ENCODE measurements at places on chromosomes 7 and 10.

GRCh38 chr7:43040461-43040860 lies 72.0 kb upstream of the HECW1 start:
- DNase-seq, result no peak

DNA sequence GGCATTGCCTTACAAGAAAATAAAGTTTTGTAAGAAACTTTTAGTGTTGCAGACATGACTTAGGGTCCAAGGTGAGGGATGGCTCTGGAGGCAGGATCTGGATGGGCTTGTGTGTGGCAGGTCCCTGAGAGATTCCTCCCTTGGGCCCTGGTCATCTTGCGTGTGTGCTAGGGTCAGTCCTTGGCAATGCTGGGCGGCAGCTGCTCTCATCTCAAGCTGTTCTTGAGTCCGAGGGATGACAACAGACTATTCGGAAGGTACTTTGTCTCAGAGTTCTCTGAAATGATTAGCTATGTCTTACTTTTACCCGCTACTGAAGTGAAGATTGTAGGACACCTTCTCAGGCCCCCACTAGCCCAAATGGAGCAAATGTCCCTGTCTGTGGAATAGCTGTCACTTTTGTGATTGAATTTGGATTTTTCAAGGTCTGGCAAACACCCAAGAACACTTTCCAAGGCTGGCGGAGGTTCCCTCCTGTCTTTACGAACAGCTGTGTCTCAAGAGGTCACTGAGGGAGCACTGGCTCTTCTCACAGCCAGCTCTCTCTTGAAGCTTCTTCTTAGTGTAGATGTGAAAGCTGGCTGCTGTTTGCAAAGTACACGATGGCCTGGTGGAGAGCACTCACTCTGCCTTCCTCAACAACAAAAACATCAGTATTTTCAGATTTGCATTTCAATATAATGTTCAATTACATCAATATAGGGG lies 253.6 kb downstream of the STK31 start:
- no peak for DNase-seq

DNA sequence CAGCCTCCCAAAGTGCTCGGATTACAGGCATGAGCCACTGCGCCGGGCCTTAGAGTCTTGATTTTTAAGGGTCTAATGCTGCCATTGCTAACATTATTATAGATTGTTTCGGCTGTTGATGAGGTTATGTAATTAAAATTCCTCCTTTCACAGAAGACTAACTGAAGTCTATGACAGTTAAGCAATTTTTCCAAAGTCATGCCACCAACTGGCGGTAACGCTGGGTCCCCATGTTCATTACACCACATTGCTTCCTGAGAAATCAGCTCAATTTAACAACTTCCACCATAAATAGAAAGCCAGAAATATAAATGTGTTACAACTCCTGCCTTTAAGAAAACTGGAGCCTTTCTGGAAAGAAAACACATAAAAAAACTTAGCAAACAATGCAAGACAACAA lies 3.5 kb downstream of the ERLIN1 start:
- DNase-seq, result no peak

DNA sequence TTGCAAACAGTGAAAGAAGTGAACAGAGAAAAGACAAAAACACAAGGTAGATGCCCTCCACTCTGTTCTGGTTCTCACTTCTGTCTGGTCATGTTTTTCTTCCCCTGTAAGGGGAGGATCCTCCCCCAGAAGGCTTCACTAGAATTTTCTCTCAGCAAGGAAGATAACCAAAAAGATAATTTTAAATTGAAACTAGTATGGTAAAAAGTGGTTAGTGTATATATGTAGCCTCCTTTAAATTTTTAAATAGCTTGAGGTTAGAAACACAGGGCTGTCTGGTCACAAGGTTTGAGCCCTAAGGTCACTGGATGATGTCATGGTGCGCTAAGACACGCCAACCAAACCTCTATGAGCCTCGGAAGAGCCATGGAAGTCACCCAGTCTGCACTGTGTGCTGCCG lies 5.6 kb upstream of the PKD1L1 start:
- DNase-seq, result no peak

GRCh38 chr7:88184848-88185304 lies 35.0 kb downstream of the SRI start:
- DNase-seq, result no peak

- DNase-seq, result no peak
Observed at GRCh38 chr10:104325436-104326435, 12.5 kb downstream of the ITPRIP start.

- no peak for DNase-seq
Observed at GRCh38 chr7:141788296-141788695, 1.7 kb upstream of the TAS2R5 start.

GRCh38 chr7:56447864-56448693 lies 331.9 kb upstream of the NUPR2 start:
- DNase-seq, result no peak

DNA sequence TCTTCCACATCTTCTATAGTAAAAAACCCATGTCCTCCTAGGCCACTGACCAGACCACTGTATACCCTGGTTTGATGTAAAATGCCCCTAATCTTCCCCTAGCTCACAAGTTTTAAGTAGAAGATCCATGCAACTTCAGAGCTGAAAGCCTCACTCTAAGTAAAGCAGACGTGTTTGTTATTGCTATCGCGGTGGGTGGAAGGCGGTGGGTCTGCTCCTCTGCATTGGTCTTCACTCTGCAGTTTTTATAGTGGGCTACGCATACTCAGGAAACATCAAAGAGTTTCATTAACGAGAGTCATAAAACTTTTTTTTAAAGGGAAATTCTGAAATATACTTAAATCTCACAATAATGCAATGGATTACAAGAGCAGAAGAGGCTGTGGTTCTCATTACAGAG lies 91.7 kb downstream of the ATE1 start:
- no peak for DNase-seq

GRCh38 chr10:102781921-102782557 lies 38.3 kb downstream of the WBP1L start:
- no peak for DNase-seq

DNA sequence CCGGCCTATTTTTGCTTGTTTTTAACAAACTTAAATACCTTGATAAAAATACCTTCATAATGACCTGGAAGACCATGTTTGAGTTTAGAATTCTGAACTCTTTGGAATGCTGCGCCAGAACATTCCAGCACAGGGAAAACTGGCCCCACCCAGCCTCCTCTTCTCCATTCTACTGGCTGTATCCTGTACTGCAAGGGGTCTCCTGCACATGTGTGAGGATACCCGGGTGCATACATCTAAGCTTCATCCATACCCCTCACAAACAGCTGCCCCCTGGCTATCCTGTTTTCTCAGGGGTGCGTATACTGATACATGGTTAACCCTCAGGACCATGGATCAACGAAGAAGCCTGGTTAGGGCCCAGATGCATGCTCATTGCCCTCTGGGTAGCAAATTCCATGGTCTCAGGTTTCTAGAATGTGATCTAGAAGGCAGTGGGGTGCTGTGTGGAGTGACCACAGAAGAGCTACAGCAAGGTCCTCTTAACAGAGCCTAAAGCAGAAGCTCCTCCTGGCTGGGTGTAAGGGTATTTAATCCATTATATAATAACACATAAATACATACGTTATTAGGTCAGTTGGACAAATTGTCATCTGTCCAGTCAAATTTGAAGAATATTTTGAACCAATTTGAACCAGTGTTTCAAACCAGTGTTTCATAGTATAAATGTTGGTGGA lies 26.1 kb downstream of the HACD1 start:
- DNase-seq, result no peak

DNA sequence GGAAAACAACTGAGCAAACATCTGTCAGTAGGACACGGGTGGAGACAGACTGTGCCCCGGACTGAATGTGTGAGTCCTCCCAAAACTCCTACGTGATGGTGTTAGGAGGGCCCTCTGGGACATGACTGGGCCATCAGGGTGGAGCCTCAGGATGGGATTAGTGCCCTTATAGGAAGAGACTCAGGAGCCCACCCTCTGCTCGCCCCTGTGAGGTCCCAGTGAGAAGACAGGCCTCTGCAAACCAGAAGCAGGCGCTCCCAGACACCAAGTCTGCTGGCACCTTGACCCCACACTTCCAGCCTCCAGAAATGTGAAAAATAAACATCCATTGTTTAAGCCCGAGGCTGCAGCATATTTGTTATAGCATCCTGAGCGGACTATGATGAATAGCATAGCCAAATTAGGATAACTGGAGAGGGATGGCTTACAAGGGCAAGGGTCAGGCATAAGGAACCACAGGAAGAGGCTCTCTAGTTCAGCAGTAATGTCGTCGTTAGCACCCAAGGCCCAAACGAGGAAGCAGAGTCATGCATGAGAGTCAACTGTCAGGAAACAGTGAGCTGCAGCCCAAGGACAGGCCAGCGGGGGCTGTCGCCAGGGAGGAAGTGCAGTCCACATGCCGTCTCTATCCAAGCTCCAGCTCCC lies 50.6 kb downstream of the PTPRN2 start:
- DNase-seq, result no peak

DNA sequence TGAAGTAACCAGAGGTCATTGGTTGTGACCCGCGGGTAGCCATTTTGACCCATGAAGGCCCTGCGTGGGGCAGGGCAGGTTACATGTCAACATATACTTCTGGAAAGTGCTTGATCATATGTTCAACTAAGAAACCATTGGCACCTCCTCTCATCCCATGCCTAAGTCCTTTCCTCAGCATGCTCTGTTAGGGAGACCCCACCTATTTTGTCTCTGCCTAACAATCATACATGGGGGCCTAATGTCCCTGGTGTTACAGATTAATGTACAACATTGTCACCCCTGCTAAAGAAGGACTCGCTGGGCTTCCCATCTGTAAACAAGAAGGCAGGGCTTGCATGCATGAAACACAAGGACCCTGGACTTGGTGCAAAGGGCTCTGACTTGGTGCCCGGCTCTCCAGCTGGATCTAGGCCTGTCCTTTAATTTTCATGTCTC lies 133.7 kb upstream of the TNS3 start:
- DNase-seq, result no peak

- DNase-seq, result no peak
Observed at GRCh38 chr7:151709141-151710038, 167.5 kb downstream of the PRKAG2 start.

- DNase-seq, result no peak
Observed at GRCh38 chr10:78542521-78542920, 508.9 kb downstream of the RPS24 start.

- no peak for DNase-seq
Observed at GRCh38 chr10:93438613-93439253, 43.4 kb downstream of the MYOF start.

GRCh38 chr7:90777041-90777440 lies 180.9 kb downstream of the CDK14 start:
- no peak for DNase-seq

DNA sequence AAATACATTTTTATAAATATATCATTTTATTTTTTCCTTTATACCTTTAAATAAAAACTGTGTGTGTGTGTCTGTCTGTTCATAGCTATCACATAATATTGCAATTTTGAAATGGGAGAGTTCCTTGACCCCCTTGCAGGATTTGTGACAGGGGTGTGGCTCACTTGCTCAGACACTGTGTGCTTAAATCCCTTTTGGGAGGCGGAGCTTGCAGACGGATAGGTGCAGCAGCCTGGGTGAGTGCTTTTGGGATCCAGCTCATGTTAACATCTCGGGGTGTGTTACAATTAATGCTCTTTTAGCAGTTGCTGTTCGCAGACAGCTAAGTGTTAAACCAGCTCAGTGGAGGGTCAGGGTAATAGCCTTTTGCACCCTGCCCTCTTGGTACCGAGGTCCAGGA lies 459.8 kb downstream of the IPMK start:
- DNase-seq, result no peak

GRCh38 chr10:68073631-68074030 lies 1.5 kb downstream of the HERC4 start:
- no peak for DNase-seq

- no peak for DNase-seq
Observed at GRCh38 chr7:156145184-156145583, 332.9 kb upstream of the SHH start.

DNA sequence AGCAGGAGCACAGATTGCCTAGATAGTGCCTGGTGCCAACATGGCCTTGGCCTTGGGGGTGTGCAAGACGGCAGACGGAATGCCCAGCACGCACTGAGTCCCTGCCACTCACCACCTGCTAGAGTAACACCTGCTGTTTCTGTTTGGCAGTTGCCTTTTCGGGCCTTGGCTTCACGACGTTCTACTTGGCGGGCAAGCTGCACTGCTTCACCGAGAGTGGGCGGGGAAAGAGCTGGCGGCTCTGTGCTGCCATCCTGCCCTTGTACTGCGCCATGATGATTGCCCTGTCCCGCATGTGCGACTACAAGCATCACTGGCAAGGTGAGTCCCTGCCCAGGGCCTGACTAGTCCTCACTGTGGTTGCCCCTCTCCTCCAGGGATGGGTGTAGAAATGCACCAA lies 118.0 kb downstream of the PLPP4 start:
- DNase-seq, result no peak

GRCh38 chr10:5596611-5597341 lies 69.6 kb downstream of the ASB13 start:
- DNase-seq, result no peak

GRCh38 chr7:148987751-148988512 lies 40.4 kb downstream of the PDIA4 start:
- no peak for DNase-seq

DNA sequence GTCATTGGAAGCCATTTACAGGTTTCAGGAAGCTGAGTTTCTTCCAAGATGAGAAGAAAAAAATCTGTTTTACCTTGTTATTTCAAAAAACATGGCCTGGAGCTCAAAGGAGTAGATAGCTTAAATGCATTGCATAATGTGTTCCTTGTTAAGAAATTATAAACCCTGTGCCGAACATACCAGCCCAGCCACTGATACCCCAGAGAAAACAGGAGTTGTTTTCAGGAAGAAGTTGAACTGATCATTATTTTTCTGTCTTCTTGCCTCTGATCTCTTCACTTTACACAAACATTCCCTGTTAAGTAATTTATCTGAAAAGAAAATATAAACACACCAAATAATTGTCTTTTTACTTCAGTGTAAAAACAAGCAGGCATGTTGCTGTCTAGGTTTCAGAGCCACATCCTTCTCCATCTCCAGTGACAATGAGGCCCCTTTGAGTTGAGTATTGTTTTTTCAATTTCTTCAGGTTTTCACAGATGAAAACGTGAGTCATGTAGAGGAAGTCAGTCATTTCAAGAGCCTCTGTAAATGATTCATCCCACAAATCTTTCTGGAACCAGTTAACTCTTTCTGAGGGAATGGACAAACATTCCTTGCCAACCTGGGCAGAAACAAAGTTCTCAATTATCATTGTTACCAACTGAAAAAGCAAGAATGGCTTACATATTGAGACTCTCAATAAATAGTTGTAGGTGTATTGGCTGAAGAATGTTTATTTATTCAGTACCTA lies 244.2 kb downstream of the IPMK start:
- DNase-seq, result no peak

DNA sequence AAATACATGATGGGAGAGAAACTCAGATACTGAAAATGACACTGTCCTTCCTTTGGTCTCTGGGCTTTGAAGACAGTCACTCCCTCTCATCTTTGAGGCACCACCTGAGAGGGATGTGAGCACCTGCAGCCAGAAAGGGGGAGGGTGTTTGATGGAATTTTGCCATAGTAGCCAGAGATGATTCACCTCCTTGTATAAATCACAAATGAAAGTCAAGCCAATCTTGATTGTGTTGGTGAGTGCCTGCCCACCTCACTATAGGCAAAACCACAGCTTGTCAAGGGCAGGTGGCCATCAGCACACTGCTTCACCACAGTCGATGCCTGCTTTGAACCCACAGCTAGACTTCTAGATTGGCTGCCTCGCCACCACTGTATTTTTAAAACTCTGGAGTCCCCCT lies 48.2 kb downstream of the PON1 start:
- DNase-seq, result no peak
